ENCODE measurements at places on chromosomes 2 and 18.

GRCh38 chr2:37593694-37594093 is 77.7 kb downstream of the CDC42EP3 start:
- DNase-seq: no peak

GRCh38 chr2:33709951-33710350 is 110.9 kb upstream of the FAM98A start:
- no peak for DNase-seq

- DNase-seq: no peak
Observed at GRCh38 chr2:67867735-67868134, 195.1 kb downstream of the C1D start.

GRCh38 chr2:28475088-28475595 is 20.7 kb upstream of the PLB1 start:
- DNase-seq: no peak

DNA sequence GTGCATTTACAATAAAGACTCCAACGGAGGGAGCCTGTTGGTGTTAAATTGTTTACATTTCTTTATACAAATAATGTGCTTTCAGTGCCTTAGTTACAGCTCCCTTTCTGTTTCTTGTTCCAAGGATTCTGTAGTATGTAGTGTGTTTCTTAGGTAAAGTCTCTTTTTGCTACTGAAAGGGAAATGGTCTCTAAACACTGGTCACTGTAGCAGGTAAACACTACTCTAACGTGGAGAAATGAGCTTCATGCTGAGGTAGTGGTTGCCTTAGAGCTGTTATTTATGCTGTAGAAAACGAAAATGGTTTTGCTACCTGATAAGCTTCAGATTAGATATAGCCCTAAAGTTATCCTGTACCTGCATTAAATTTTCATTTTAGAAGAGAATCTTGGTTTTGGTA is 163.6 kb downstream of the CAPN13 start:
- DNase-seq: no peak

DNA sequence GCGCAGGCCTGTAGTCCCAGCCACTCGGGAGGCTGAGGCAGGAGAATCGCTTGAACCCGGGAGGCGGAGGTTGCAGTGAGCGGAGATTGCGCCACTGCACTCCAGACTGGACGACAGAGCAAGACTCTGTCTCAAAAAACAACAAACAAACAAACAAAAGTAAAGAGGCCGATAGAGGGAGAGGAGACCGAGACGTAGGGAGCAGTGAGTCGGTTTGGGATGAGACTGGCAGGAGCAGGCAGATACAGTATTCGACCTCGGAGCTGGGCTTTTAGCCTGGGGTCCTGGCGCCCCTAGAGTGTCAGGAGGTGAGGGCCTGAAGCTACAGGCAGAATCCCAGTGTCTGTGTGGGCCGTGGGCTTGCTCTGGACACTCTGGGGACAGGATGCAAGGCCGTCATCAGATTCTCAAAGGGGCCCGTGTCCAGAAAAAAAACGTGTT is 51.2 kb downstream of the SLC4A1AP start:
- DNase-seq: no peak

- no peak for DNase-seq
Observed at GRCh38 chr2:86027922-86028765, 77.5 kb downstream of the POLR1A start.

- DNase-seq: peak; percentile 31
Observed at GRCh38 chr2:208175069-208175839, 11.9 kb upstream of the CRYGA start.

DNA sequence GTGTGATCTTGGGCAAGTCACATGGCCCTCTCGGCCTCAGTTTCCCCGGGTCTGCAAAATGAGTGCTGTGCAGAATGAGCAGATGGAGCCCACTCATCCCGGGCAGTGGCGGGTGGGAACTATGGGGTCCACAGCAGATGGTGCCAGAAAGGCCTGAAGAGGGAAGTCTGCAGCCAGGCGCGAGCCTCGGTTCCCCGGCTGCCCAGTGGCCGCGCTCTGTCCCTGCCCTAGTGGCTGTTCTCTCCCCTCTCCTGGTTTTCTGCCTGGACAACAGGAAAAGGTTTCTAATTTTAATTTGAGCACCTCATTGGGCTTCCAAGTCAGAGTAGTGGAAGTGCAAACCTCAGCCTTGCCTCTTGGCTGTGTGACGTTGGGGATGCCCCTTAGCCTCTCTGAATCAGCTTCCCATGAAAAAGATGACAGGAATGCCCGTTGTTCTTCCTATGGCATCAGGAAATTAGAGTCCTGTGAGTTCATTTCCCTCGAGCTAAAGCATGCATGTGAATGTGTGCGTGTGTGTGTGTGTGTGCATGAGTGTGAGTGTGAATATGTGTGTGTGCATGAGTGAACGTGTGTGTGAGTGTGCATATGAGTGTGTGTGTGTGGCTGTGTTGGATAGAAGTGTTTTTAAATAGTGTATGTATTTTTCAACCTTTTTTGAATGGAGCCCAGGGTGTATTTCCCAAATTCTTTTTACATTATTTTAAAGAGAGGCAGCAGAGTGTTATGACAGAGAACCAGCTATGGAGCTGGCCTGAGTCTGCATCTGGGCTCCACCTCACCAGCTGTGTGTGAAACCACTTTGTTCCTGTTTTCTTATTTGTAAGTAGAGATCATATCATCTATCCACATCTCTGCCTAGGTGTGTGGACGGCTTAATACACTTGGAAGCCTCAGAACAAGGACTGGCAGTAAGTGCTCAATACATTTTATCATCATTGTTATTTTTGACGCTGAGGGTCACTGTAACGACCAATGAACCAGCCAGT is 41.3 kb downstream of the RRM2 start:
- DNase-seq: no peak

DNA sequence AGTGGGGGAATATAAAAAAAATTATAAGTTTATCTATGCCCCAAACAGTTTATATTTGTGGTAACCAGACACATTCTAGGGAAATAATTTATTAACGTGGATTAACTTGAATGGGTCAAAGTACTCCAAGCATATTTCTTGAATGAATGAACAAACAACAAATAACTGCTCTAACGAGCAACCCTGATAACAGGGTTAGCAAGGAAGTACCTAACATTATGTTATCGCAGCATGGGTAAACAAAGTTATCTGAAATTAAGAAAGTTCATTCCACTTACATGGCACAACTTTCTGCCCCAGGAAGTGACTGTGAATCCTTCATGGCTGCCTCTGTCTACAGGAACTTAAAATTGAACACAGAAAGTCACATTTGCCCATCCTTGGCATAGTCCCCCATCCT is 812.9 kb upstream of the ACVR2A start:
- no peak for DNase-seq

GRCh38 chr2:198324071-198324470 is 519.7 kb downstream of the PLCL1 start:
- no peak for DNase-seq

DNA sequence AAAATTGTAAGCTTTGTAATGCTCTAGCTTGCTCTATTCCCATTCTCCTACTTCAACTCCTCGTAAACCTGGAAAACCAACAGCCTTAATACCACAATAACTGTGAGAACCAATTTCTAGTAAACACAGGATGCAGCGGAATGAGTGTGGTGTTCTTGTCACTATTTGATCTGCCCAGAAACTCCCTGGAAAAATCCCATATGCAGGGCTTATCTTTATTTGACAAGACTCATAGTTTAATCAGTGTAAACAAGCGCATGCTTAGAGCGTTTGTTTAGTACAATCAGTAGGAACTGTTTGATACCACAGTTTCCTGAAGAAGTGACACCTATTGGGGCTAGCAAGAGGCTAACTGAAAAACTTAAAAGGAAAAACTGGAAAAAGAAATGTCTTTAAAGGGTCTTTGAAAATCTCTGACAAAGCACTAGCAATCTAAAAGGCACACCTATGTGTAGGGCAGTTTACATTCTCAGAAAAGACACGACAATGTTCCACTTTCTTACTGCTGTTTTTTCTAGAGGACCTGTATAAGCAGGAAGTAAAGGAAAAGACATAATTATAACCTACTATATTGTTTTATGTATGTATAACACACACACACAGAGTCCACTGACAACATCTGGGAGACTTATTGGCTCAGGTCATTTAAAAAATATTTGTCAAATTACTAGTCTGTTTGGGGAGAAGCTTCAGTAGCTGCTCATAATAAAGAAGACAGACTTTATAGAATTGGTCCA is 241.4 kb upstream of the KLHL14 start:
- no peak for DNase-seq

GRCh38 chr2:6637330-6637729 is 228.4 kb downstream of the CMPK2 start:
- DNase-seq: no peak

DNA sequence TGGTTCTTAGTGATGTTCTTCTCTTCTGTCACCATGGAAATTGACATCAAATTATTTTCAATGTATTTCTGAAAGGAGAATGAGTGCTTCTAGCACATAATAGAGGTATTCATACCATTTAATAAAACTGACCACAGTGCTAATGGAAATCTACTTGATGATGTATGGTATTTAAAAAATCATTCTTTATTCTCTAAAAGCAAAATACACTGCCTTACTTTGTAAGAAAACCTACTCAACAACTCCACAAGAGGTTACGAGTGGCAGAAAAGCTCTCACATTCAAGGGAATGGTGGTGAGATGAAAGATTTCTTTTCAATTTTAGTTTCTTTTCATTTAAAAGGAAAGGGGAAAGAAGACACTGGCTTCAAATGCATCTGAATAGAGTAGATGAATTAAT is 382.3 kb upstream of the CHST9 start:
- no peak for DNase-seq

- DNase-seq: no peak
Observed at GRCh38 chr18:36176177-36176584, 11.1 kb upstream of the MOCOS start.

DNA sequence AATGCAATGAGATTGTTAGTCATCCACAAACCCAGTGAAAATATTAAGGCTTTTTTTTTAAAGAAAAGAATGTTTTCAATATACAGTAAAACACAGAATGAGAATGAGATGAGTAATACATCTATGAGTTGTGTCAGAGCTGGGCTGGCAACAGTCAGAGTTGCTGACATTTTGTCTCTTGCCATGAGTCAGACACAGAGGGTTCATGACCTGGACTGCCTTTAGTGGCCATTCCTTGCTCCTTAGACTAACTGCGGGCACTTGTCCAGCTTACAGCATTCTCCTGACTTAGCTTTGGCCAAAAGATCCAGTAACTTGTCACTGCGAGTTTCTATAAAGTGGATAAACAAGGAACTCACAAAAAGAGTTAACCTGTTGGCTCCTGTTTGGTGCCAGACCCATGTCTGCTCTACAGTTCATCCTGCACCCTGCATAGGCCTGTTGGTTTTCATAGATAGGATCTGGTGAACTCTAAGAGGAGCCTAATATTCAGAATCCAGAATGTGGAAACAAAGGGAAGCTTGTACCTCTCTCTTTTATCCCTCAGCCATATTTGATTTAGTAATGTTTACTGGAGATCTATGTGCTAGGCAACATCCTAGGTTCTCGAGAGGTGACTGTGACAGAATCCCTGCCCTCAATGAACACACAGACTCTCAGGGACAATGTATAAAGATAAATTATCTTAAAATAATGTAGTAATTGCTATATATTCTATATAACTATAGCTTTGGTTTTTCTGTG is 391.5 kb upstream of the VWC2L start:
- DNase-seq: no peak
